GM19239 (cell line): ENCODE measurements at places on chromosomes 4 and X.

DNA sequence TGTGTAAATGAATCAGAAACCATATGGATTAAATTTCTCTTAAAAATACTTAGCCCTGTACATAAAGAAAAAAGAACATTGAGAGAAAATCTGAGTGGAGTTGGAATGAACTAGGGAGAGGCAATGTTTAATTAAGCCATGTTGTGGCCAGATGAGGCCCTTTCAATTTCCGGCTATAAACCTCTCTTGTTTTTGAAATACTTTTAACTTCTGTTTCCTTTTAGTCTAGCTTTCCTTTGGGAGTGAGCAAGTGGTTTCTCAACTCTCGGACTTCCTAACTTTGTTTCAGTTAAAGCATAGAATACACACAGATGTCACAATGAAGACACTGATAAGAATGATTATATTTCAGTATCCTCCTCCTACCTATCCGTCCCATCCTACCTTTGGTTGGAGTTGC is 197.2 kb downstream of the ARHGAP24 start:
- DNase-seq = no peak

DNA sequence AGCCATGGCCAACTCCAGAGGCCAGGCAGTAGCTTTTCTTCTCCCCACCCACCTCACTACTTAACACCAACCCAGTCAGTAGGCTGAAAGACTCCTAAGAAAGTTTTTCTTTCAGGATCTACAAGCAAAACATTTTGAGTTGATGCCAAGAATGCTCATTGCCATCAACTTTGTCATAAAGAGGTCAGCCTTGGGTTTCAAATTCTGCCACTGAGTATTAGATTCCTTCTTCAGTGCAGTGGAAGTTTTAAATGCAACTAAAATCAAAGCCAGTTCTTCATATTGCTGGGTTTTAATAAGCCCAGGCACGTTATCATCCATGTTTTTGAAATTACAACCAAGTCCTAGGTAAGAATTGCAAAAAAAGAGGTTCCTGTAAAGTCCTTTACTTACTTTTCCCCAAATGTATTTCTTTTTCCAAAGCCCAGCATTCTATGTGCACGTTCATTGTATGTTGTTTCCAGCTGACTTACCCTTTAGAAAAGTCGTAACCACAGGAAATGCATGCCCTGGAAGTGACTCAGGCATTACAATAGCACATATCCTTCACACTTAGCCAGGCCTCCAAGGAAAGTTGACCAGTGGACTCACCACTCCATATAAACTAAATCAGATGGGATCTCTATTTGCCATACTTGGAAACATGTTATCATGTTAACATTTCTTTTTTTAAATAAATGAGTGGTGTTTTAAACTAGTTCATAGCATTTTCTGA is 229.9 kb downstream of the SOX3 start:
- no peak for DNase-seq

- no peak for DNase-seq
Measured at GRCh38 chr4:80913381-80913780, 117.1 kb upstream of the BMP3 start.

DNA sequence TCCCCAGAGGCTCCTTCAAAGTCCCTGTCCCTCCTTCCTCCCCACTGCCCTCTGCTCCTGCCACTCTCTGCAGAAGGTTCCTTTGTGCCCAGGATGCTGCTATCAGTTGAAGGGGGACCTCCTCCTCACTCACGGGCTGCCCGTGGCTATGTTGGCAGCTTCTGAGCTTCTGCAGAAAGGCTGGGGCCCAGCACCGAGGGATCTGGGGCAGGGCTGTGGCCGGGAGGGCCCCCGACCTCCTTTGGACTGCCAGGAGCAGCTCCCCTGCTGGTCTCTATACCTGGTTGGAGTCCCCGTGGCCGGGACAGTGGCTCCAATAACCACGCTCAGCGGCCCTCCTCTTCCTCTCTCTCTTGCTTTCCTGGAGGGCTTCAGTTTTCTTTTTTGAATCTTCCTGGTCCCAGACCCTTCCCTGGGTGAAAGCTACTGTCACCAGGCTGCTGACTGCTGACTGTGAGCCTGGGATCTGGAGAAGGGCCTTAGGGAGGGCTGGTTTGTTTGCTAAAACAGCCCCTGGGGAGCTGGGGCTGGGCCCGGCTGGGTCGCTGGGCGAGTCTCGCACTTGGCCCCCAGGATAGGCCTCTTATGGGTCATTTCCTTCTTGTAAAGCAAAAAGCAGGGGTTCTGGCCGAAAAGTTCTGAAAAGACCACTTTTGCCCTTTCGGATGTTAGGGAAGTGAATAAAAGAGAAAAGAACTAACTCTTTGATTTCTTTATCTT is 46.9 kb downstream of the SORCS2 start:
- no peak for DNase-seq

GRCh38 chr4:38100474-38101255 is 140.5 kb downstream of the PTTG2 start:
- no peak for DNase-seq

DNA sequence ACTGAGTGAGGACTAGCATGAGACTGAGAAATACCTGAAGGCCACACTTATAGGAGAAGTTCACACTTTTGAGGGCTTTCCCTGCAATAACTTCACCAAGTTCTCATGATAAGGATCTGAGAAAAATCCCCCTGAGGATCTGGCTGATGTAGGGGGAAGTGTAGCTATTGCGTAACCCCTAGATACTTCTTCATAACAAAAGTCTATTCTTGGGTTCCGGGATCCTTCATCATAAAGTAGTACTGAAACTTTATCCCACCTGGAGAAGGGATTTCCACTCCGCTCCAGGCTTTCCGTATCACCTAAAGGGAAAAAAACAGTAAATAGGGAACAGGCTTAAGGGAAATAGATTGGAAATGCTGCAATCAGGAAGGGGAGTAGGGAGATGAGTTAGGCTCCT is 13.3 kb downstream of the USP27X start:
- no peak for DNase-seq

GRCh38 chr4:25827373-25827772 is 35.4 kb downstream of the SEL1L3 start:
- DNase-seq = no peak

- DNase-seq = peak; percentile 18
Measured at GRCh38 chrX:154840856-154841255, 6.4 kb upstream of the SMIM9 start.

- no peak for DNase-seq
Measured at GRCh38 chrX:56963377-56963776, 32.0 kb downstream of the SPIN3 start.

DNA sequence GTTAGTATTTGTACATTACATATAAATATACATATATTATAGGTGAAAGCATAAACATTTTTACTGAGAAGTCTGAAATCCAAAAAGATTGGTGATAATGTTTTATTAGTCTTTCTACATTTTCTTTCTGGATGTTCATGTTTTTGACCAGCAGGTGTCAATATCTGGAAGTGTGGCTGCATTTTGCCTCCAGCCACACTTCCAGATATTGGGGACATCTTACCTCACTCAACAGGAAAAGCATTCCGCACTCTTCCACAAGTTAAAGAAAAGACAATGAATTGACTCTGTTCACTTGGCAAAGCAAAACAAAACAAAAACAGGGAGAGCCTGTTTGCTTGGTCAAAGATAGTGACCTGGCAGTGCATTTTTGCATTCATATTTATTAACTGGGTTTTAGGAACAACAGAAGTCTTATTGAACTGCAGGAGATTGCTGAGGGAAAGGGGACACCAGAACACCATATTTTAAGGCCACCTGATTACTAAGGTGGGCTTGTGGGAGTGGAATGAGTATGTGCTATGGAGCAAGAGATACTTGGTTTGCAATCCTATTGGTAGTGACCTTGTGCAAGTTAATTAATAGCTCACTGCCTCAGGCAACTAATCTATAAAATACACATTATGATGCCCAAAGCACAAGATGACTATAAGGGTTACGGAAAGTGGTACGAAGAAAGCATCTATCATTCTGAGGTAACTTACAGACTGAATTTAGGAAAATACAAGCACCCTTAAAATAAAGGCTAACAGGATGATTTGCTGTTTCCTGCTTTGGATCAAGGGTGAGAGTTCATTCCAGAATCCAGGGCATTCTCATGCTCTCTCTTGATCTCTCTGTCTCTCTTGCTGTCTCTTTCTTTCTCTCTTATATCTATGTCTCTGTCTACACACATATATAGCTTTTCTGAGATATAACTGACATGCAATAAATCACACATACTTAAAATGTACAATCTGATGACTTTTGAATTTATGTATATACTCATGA is 389.9 kb upstream of the EMCN start:
- no peak for DNase-seq

- no peak for DNase-seq
Measured at GRCh38 chrX:49838374-49838773, 9.3 kb downstream of the PAGE4 start.

- no peak for DNase-seq
Measured at GRCh38 chr4:27215220-27215826, 354.7 kb downstream of the STIM2 start.

GRCh38 chr4:166165829-166166420 is 292.9 kb downstream of the TLL1 start:
- peak; percentile 17 for DNase-seq

DNA sequence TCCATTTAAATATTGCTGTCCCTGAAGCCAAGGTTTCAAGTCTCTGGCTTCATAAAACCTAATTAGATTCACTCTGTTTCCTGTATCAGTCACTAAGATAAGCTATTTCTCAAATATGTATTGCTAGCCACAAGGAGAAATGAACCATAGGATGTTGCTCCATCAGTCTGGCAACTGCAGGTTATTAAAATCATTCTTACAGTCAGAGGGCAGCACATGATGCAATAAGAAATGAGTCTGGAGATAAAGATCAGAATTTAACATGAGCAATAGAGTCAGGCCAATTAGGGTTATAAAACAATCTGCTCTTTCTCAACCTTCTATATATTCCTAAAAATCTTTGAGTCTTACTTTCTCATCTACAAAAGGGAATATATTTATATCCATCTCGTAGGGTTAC is 7.2 kb downstream of the PRKG2 start:
- DNase-seq = no peak

- DNase-seq = no peak
Measured at GRCh38 chr4:165879641-165880040, 6.6 kb downstream of the TLL1 start.

GRCh38 chr4:94758141-94758699 is 465 bp downstream of the BMPR1B start:
- no peak for DNase-seq

DNA sequence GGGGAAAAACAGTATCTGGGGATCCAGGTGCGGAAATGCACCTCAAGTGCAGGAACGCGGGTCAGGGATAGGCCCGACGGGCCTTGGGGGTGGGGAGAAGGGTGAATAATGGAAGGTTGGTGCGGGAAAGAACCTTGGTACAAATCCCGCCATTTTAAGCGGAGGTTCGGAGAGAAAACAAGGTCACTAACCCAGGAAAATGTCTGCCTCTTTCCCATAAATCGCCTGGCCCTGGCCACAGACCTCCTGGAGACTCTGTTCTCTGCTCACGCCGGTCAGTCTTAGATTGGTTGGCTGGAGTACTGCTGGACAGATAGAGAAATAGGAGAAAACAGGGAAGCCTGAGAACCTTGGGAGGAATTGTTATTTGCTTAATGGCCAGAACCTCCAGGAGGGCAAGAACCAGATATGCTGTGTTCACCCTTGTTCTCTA is 897 bp upstream of the FBXL5 start:
- DNase-seq = no peak

DNA sequence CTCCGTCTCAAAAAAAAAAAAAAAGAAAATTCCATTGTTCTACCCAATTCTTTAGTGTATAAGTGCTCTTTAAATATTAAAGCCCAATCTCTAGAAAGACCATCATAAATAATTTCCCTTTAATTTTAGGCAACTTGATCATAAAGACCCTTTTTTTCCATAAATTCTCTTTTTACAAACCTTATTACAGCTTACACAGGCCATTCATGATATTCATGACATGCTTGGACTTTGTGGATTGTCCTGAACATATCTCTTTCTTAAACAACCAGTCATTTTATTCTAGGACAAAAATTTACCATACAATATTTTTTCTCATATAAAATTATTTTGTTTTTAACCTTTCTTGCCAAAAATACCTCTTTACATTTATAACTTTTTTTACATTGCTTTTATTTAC is 30.5 kb downstream of the TLR8 start:
- DNase-seq = no peak

DNA sequence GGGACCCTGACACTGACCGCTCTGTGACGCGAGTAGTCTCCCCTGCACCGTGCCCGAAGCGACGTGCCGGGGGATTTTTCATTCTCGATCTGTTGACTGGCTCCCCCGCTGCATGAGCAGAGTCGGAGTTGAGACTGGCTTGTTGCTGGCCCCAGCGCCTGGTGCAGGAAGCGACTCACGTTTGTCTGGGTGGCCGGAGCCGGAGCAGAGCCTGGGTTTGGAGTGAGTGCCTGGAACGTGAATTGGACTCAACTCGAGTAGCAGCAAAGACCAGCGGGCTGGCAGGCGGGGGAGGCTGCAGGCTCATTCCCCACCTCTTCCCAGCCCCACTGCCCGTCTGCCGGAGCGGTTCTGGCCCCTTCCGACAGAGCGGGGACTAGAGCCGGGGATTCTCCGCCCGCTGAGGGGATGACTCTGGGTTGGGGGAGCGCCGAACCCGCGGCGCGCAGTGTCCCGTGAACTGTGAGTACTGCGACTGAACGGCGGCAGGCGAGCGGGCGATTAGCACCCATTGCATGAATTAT is 554 bp downstream of the PCDH7 start:
- DNase-seq = no peak

DNA sequence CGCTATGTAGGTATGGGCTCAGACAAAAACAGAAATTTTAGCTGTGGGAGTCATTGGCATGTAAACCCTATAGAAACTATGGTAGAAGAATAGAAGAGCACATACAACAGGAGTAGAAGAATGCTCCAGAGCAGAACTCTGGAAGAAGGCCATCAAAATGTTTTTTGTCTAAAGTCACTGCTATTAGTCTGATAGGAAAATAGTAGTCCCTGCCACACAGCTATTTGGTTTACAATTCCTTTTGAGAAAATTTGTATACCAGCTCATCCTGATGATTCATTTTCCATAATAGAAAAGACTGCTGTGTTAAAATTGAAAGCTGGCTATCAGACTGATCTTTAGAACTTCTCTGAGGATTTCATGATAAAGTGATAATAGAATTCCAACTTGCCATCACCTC is 32.8 kb upstream of the ADAD1 start:
- no peak for DNase-seq

GRCh38 chr4:74446193-74446868 is 1.4 kb downstream of the AREG start:
- no peak for DNase-seq

DNA sequence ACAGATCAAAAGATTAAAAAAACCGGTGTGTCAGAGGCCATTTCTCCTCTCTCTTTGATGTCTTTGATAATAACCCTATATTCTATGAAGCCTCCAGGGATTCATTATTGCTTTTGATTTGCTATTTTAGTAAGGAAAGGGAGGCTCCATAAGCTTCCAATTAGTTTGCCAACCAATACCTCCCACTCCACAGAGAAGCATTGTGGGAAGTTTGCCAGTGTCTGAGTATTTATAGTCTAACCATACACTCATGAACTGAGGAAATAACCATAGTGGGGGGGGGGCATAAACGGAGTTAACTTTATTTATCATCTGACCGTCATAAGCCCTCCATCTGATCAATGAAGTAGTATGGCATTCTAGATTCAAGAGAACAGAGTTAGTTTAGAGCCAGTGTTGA is 1066.8 kb upstream of the PABPC4L start:
- DNase-seq = no peak
